ENCODE measurements at places on chromosomes 2 and 18.

- no peak for DNase-seq
Observed at GRCh38 chr2:27798948-27799645, 27.6 kb downstream of the MRPL33 start.

GRCh38 chr2:120846406-120847095 is 110.9 kb downstream of the GLI2 start:
- no peak for DNase-seq

- no peak for DNase-seq
Observed at GRCh38 chr2:207831584-207832248, 62.0 kb upstream of the FZD5 start.

GRCh38 chr2:173079141-173079540 is 3.5 kb downstream of the MAP3K20 start:
- no peak for DNase-seq

DNA sequence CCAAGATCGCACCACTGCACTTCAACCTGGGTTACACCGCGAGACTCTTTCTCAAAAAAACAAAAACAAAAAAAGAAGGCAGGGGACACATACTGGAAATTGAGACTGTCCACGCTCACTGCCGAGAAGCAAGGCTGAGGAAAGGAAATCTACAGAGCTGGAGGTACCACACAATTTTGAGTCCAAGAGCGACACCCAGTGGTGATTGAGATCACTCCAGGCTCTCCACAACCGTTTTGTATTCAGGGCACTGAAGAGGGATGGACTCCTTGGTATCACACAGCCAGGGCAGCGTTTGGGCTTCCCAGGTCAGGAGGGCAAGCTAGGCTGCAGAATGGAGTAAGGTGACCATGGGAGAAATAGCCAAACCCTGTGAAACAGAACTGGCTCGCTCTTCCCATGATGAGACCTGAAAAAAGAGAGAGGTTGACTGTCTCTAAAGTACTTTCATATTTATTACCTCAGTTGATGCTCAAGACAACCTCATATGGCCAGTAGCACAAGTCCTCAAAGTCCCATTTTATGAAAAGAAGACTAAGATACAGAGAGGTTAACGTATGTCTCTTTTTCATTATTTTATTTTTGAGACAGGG is 74.5 kb upstream of the YPEL5 start:
- peak; percentile 55 for DNase-seq

DNA sequence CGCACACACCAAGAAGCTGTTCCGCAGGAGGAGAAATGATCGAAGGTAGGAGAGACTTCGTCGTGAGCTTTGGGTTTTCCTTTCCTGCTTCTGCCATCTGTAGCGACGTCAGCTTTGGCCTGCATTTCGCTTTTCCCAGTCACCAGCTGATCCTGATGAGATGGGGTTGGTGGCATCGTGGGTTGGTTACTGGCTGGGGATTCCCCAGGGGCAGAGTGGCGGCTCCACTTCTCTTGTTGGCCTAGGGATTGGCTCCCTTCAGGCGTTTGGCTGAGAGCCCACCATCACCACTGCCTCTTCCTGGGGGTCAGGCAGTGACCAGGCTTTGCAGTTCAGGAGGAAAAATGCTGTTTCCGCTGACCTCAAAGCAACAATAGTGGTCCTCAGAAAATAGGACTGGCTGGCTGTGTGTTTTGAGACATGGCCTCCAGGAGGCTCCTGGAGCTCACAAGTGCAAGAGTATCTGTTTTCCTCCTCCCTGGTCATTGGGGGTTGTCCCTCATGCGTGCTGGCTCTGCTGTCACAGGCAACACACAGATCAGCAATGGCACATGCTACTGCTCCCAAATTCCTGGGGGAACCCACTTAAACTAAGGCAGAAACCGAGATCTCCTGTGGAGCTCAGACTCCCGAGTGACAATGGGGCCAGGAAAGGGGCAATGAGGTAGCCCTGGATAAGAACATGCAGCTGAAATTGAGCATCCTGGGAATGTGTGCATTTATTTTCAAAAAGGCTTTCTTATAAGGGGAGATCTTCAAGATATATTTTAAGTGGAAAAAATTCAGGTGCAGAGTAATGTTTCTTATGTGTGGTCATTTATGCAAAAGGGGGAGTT is 173.0 kb downstream of the CTIF start:
- no peak for DNase-seq

DNA sequence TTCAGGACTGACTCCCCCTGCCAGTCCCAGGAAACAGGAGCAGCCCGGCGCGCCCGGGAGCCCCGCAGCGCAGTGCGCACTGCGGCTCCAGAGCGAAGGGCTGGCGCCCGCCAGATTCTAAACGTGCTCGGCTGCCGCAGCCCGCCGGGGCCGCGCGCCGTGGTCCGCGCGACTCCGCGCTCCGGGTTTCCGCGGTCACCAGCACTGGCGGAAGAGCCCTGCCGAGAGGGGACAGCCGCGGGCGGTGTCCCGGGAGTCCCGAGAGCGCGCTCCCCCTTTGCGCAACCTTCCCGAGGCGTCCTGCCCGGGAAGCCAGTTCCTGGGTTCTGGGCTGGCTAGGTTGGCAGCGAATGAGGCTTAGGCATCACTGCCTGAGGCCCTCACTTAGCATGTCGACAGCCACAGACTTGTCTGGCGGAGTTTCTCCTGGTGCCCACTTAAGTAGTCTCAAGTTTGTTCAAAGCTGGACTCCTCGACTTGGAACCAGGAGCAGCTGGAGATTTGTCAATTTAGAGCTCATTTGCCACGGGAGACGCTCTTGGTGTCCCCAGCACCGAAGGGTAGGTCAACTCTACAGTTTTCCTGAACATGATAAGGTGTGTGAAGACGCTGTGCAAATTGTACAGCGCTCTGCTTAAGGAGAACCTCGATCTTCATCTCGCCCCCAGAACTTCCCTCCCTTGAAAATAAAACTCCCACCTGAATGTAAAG is 1.5 kb upstream of the VSNL1 start:
- peak; percentile 42 for DNase-seq

DNA sequence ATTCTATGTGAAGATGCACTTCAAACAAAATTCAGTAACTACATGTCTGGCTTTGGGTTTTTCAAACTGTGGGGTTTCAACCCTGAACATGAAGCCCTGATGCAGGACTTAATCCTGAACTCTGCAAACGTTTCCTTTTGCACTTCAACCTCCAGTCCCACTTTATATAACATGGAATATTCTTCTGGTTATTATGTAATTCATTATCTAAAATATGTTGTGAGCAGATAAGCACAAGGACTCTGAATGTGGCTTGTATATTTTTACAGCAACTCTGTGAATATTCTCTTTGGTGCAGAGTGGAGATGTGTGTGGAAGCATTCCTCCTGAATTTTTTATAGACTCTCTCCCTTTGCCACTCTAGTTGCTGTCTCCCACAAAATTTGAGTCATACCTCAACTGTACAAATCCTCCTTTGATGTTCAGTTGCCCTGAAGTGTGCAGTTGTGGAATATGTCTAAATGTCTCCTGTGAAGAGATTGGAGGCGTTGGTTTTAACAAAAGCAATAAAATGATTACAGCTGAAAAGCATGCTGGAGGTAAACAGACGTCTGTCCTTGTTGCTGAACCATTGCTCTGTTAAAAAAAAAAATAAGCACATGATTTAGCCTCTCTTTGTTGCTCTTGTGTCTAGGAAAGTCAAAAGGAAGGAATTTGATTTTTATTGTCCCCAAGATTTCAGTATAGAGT is 205.1 kb upstream of the NRP2 start:
- no peak for DNase-seq

DNA sequence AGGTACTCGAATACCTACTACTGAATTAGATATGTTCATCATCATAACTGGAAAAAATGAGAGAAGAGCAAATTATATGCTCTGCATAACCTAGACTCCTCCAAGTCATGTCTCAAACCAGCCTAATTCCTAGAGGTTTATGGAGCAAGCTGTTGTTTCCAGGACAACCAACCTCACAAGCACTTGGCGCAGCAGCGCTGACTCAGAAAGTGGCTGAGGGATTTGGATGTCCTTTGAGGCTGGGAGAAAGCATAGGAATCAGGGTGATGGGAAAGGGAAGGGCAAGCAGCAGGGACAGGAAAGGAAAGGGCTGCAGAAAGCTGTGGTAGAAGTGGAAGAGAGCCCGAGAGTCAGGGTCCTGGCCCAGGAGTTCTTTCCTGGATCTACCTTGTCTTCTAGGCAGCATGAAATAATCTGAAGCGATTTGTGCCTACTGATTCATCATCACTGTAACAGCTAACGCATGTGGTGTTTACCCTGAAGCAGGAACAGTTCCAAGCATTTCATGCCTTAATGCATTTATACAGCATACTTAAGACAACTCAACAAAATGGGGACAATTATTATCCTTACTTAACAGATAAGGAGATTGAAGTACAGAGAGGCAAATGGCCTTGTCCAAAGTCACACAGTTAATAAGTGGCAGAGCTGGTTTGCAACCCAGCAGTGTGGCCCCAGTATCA is 3.7 kb downstream of the PLEK start:
- DNase-seq: no peak

- DNase-seq: no peak
Observed at GRCh38 chr2:191650896-191651773, 26.8 kb upstream of the NABP1 start.

Data from NCI-H524 treated with DMSO at 0.1 percent for 48 hours (cell line).